ENCODE measurements at places on chromosomes 2 and 18.

GRCh38 chr18:67783196-67783946 is 266.9 kb upstream of the DSEL start:
- DNase-seq = no peak

- DNase-seq = no peak
Measured at GRCh38 chr2:235979753-235980435, 188.3 kb downstream of the GBX2 start.

GRCh38 chr18:11124054-11124453 is 25.3 kb downstream of the PIEZO2 start:
- no peak for DNase-seq

- DNase-seq = no peak
Measured at GRCh38 chr18:39622431-39622830, 2056.8 kb upstream of the CELF4 start.

DNA sequence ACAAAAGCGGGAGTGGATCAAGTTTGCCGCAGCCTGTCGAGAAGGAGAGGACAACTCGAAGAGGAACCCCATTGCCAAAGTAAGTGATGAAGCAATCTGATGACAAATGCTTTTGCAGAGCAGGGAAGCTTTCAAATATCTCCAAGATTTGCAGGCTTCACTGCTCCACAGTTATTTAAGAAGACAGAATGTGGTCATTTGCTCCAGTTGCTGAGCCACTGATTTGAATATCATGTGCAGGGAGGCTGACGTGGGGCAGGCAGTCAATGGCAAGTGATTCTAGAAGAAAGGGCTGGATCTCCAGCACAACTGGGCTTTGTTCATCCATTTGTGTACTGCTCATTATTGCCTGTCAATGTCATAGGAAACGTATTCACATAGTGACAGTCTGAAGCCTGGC is 10.2 kb downstream of the DSG4 start:
- DNase-seq = no peak

DNA sequence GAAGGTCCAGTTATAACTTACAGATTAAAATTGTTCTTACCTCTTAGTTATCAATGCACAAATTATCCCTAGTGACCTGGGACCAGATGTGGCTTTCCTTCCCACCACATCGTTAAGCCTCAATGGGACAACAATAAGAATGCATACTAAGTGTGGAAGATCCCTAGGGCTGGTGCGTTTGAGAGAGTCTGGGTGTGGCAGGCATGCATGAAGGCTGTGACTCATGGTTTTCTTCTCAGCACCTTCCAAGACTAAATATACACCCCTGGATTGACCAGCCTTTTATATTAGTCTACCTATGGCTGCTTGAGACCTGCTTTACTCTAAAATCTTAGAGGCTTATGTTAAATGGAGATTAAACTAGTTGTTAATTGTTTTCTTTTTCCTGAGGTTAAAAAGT is 261.7 kb upstream of the SLC14A2 start:
- no peak for DNase-seq

- DNase-seq = no peak
Measured at GRCh38 chr2:119319593-119319992, 47.0 kb downstream of the C2orf76 start.

- peak; percentile 44 for DNase-seq
Measured at GRCh38 chr18:47595831-47596501, 334.5 kb downstream of the SMAD2 start.

DNA sequence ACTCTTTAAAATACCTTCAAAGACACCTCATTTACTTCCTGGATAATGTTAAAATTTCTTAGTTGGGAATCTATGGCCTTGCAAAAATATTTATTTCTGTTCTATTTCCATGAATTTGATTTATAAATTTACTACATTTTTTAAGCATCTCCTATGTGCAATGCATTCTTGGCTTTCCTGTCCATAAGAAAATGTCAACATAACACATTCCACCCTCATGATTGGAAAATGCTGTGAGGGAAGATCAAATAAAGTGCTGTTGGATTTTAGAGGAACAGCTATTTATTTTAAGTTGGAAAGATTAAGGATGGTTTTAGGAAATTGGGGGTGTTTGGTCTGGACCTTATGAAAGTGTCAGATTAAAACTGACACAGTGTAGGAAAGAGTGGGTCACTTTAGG is 45.4 kb upstream of the MC4R start:
- DNase-seq = no peak

DNA sequence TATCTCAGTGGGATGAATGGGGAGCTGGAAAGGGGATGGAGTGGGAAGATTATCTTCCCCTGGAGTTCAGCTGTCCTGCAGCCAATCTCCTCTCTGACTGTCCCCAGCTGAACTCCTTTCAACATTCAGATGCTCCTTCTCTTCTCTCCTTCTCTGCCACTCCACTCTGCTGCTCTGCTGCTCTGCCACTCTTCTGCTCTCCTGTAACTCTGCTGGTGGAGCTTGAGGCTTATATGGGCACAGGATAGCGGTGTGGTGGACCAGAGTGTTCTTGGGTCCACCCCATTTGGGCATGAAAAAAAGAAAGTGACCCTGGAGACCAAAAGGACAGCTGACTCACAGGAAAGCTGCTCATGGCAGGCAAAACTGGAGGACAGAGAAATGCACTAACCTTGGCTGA is 26.6 kb downstream of the FAHD2B start:
- DNase-seq = no peak

- no peak for DNase-seq
Measured at GRCh38 chr2:36824273-36824672, 127.8 kb downstream of the VIT start.

GRCh38 chr2:71353248-71353647 is 21.7 kb downstream of the ZNF638 start:
- no peak for DNase-seq

DNA sequence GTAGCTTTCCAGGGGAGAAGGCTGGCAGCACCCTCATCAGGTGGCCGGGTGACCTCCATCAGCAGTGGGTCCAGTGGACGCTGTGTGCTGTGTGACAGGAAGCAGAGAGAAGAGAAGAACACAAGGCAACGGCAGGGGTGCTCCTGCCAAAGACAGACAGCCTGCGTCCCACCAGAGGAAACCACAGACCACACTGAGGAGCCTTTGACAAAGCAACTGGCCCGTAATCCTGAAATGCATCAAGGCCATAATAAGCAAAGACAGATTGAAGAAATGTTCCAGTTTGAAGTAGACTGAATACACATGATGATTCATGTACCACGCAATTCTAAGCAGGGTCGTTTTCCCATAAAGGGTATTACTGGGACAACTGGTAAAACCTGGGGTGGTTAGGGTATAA is 172.4 kb downstream of the FBXO15 start:
- peak; percentile 41 for DNase-seq

- DNase-seq = no peak
Measured at GRCh38 chr2:47303341-47304148, 99.4 kb upstream of the MSH2 start.

GRCh38 chr18:57433934-57434535 is 1.1 kb upstream of the ONECUT2 start:
- no peak for DNase-seq

DNA sequence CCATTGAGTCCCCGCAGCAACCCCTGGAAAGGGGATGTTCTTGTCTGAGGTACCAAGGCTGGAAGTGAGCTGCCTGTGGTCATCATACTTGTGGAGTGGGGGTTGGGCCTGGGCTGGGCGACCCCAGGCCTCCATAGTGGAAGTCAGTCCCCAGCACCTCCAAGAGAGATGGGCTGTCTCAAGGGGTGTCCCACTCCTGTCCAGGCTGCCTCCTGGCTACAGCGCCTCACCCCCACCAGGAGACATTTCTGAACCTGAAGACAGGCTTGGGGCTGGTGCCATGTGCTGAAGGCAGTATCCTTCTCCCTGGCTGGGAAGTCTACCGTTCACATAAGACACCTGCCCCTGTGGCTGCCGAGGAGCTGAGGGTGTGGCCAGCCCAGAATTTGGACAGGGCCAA is 28.9 kb downstream of the INHBB start:
- no peak for DNase-seq

DNA sequence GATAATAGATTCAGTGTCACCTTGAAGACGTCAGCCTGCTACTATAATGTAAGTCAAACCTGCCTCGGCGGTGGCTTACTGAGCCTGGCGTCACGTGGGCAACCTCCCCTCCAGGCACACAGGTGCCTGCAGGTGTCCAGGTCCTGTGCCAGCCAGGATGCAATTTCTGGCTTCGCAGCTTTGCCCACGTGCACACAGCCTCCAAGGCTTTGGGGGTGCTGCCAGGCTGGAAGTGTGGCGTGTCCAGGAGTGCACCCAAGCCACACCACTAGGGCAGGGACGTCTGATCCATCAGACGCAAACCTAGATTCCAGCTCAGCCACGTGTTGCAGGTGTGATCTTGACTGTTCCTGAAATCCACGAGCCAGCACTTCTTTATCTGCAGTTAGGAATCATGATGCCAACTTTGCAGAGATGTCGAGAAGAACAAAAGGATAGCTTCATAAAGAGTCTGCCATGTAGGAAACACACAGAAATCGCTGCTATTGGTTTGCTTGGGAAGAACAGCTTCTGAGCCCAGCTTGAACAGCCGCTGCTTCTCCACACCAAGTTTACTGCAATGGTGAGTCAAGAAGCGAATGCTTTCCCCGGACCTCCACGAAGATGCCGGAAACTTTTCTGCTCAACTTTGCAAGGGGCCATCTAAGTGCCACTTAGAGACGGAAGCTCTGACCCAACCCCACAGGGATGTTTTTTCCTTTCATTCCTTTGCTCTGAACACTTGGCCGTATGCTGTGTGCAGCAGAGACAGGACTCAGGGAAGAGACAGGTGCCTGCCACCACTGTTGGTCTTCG is 84.2 kb upstream of the SALL3 start:
- no peak for DNase-seq

- no peak for DNase-seq
Measured at GRCh38 chr2:178512484-178512883, 32.2 kb downstream of the PLEKHA3 start.

- DNase-seq = no peak
Measured at GRCh38 chr2:134771313-134771801, 52.6 kb upstream of the TMEM163 start.

DNA sequence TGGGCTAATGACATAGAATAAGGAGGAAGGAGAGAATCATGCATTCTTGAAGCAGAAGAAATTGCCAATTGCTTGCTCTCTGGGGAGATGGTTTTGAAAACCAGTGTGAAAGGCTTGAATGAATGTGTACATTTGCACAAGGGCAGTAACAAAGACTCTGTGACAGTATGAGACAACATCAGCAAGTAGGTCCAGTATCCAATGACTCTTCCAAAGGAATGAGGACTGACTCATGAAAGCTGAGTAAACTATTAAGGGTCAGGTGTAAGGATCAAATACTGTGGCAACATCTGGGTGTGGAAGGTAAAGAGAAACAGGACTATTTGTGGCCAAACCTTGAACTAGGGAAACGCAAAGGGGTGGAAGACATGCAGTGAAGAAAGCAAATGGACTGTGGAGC is 886.0 kb upstream of the CHAC2 start:
- DNase-seq = no peak

Data from stimulated activated naive CD8-positive, alpha-beta T cell treated with anti-CD3 and anti-CD28 coated beads, Interleukin-15, Interleukin-2, amounts not matched to agents 100 U/mL and 50 U/mL, for 24 hours (primary cell).